ENCODE measurements at places on chromosomes 5 and 9.

- no peak for DNase-seq
Measured at GRCh38 chr9:14312719-14313377, 1.1 kb downstream of the NFIB start.

- DNase-seq, result no peak
Measured at GRCh38 chr9:128882677-128883603, 1.0 kb downstream of the LRRC8A start.

- no peak for DNase-seq
Measured at GRCh38 chr5:89929173-89929572, 480.4 kb downstream of the CETN3 start.

DNA sequence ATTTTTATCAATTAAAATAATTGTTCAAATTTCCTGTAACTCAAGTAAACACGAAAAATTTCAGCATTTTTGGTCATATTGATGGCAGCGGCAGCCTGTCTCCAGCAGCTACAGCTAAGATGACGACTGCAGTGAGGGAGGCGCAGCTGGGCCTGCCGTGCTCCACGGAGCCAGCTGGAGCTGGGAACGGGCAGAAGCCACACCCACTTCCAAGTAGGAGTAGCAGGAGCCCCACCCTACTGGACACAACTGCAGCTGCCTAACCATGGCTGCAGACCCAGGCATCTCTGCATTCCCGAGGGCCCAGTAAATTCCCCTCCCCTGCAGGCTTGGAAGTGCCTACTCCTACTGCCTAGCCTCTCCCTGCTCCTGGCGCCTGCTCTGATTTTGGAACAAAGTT, 2031.7 kb downstream of the EFNA5 start:
- DNase-seq, result no peak

- no peak for DNase-seq
Measured at GRCh38 chr5:143440448-143441115, 37.1 kb upstream of the NR3C1 start.

- DNase-seq, result no peak
Measured at GRCh38 chr9:133375116-133375723, 640 bp downstream of the SURF4 start.

DNA sequence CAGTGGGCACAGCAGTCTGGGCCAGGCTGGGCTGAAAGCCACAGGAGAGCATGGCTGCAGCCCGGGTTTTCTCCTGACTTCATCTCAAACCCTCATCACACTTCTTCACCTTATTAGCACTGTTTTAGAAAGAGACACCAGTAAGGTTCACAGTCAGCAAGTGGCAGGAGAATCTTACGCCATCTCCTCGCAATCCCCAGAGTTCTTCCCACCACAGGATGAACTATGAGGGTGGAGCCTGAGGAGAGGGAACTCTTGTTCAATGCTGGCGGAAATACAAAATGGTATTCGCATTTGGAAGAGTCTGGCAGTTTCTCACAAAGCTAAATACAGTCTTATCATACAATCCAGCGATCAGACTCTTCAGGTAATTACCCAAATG, 14.7 kb downstream of the BICD2 start:
- DNase-seq, result no peak

DNA sequence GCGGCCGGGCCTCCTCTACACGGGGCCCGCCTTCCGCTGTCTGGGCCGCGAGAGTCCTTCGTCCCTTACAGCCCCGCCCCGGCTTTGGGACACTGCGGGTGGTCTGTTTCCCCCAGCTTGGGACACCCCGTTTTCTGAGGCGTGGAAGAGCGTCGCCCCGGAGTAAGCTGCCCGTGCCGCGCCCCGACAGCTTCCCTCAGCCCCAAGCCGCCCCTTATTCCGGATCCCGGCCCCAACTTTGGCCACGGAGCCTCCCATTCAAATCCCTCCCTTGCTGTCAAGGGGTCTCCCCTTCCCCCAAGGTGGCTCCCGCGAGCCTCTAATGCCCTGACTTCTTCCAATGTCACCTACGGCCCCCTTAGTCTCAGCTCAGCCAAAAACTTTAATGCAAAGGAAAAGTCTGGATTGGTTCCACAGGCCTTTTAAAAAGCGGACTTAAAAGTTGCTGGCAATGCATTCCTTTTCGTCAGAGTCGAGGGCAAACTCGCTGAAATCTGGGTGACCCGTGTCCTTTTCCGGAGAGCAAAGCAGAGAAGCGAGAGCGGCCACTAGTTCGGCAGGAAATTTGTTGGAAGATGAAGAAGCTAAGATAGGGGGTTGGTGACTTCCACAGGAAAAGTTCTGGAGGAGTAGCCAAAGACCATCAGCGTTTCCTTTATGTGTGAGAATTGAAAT, 19.8 kb downstream of the EXOSC2 start:
- no peak for DNase-seq

GRCh38 chr5:8381972-8382371, 513.0 kb downstream of the MTRR start:
- no peak for DNase-seq

GRCh38 chr9:101999441-101999840, 261.0 kb upstream of the GRIN3A start:
- DNase-seq, result no peak

DNA sequence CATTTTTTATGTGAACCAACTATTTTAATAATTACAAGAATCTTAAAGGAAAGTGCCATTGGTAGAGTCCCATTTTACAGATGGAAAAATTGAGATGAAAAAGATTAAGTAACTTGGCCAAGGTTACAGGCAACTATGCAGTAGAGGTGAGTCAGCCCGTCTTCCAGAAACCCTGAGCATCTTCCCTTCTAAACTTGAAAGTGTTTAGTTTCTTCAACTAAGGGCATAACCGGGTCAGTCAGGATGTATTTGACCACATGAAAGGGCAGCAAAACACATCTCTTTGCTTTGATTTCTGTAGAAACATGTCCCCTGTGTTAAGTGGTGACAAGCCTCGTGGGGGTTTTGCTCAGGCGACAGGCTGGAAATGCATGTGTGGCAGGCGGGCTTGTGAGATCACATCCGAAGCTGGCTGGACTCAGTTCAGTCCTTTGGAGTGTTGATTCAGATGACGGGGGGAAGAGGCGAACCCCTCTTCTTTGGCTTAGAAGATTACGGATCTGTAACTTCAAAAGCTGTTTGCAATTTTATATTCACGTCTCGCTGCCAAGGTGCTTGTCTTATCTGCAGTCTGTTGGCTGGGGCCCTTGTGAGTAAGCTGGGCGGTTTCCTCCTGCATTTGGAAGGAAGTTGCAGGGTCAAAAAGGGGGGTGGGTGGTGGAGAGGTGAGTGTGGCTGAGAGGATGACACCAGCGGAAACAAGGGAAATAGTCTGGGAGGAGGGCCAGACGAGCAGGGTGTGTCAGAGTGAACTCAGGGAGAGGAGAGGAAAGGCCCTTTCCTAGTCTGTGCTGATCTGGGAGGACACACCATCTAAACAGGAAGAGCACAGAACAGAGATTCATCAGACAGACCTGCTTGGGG, 78.9 kb upstream of the RPS23 start:
- peak; percentile 53 for DNase-seq

- DNase-seq, result no peak
Measured at GRCh38 chr5:172430354-172430753, 24.0 kb downstream of the SH3PXD2B start.

DNA sequence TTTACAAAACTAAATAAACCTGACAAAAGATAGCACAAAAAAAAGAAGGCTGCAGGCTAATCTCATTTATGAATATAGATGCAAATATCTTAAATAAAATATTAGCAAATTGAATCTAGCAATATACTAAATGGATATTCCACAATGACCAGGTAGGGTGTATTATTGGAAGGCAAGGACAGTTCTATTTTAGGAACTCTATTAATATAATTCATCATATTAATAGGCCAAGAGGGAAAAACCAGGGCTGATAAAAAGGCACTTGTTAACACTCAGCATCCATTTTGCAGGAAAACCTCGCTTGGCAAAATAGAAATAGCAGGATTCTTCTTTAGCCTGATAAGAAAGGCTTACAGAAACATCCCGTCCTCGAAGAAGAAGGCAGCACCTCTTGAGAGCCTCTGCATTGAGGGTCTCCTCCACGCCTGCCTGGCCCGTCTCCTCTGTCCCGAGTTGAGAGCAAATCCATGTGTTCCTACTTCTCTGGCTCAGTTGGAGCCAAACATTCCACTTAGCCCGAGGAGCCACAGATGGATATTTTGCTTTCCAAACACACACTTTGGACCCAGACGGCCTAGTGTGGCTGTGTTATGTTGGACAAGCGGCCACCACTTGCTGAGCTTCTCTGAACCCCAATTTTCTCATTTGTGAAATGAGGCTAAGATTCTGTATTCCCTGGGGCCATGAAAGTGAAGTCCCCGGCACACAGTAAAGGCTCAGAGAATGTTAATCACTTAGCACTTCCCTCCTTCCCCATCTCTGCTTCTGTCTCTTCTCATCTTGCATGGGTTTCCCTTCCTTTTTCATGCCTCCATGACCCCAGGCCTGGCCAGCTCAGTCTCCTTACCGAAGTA, 181.8 kb upstream of the MVB12B start:
- DNase-seq, result no peak

- DNase-seq, result no peak
Measured at GRCh38 chr5:138054847-138055558, 22.1 kb upstream of the FAM13B start.

DNA sequence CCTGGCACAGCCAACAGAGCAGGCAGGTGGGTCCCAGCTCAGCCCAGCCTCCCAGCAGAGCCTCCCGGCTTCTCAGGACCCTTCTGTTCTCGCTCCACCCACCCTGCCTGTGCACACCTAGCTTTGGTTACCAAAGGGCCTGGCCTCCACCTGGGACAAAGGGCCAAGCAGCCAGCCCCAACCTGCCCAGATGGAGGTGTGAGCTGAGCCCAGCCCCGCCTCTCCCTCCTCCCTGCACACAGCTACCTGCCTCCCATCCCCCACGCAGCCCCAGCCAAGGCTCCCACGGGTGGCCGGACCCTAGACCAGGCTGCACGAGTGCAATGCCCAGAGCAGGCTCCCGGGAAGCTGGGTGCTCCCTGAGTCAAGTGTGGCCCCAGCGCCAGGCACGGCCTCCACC, 5.6 kb downstream of the TPRN start:
- no peak for DNase-seq

DNA sequence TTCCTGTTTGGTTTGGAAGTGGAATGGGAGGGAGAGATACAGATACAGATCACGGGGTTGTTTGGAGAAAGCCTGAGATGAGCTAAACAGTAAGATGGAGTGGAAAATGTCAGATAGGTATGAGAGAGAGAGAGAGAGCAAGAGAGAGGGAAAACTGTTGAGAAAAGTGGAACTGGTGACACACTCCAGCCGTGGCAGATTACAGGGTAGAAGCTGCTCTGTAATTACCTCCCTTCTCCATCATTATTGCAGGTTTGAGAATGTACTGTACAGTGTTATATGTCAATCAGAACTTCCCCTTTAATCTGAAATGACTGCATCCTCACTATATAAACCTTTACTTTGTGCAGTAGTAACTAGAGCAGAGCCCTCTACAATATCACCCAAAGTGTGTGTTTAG, 74.5 kb upstream of the WWC1 start:
- DNase-seq, result no peak

GRCh38 chr9:264231-264630, 49.6 kb downstream of the DOCK8 start:
- no peak for DNase-seq

DNA sequence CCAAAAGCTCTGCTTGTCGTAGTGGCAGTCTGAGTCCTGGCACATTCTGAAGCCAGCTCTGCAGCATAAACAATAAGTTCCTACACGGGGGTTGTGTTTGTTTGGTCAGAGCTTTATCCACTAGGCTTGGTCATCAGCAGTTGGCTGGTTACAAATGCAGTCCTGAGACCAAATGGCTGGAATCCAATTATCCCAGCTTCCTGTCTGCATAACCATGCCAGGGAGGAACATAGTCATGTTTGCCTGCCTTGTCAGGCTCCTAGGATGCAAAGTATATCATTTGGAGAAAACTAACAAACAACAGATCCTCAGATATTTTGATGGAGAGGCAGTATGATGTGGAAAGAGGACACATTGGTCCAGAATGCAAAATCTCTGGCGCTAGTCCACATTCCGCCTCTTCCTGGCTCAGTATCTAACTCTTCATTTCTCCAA, 85.8 kb downstream of the FBXO38 start:
- DNase-seq, result no peak

DNA sequence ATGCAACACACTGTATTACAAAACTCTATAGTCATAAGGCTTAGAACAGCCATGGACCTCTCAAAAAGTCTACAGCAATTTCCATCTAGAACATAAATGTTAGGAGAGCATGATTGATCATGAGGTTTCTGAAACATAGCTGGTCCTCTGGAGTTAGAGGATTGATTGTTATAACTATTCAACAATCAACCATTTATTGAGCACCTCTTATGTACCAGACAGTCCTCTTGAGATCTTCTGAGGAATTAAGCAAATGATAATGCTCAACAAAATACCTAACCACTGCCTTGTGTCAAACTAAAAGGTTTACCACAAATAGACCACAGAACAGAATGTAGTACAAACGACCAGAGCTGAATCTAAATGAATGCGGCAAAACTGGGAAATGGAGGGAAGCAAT, 3.4 kb upstream of the AGTPBP1 start:
- no peak for DNase-seq

- DNase-seq, result no peak
Measured at GRCh38 chr9:130623466-130623865, 40.9 kb upstream of the PRDM12 start.

GRCh38 chr5:127754706-127755105, 51.5 kb downstream of the CCDC192 start:
- DNase-seq, result no peak

- DNase-seq, result peak; percentile 65
Measured at GRCh38 chr9:136533775-136534157, 12.1 kb downstream of the NOTCH1 start.

- DNase-seq, result no peak
Measured at GRCh38 chr9:110842986-110843385, 174.4 kb downstream of the MUSK start.

- no peak for DNase-seq
Measured at GRCh38 chr5:14445576-14446290, 135.9 kb upstream of the OTULINL start.

- no peak for DNase-seq
Measured at GRCh38 chr9:131386281-131386680, 7.6 kb upstream of the PRRC2B start.

DNA sequence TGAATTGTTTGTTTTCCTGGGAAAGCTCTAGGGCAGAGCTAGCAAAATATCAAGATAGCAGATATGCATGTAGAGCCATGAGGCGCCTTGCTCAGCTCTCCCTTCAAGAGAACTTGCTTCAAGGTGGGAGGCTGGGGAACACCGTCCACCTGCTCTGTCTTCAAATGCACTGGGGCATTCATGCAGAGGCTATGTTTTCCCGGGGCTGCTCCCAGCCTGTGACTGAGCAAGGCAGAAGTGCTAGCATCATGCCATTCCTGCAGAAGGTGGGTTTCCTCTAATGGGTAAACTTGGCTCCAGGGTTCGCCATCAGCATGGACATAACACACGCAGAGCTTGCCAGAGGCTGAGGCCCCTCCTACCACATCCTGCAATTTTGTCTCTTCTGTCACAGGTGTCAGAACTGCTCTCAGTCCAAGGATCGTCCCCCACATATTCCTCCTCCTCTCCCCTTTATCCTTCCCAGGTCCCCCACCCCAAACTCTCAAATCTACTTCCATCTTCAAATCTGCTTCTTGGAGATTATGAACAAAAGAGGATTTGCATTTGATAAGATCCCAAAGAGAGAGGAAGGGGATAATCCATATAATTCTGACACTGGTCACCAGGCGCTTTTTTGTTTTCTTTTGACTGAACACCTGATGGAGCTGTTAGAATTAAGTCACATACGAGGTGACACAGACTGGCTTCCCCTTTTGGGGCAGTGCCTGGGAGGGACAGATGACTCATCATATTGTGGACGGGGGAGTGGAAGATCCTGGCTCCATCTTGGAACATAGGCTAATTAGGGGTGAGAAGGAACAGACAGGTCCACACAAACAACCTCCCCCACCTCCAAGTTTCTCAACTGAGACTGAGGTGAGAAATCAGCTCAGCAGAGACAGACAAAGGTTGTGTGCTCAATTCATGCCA, 85.0 kb upstream of the TAF11L2 start:
- DNase-seq, result no peak

Measured in stimulated activated CD8-positive, alpha-beta memory T cell treated with anti-CD3 and anti-CD28 coated beads, Interleukin-12 subunit alpha, Interleukin-12 subunit beta, amount 100 ng/mL, for 1 hour (primary cell).